ENCODE measurements at places on chromosomes 11 and 22.

DNA sequence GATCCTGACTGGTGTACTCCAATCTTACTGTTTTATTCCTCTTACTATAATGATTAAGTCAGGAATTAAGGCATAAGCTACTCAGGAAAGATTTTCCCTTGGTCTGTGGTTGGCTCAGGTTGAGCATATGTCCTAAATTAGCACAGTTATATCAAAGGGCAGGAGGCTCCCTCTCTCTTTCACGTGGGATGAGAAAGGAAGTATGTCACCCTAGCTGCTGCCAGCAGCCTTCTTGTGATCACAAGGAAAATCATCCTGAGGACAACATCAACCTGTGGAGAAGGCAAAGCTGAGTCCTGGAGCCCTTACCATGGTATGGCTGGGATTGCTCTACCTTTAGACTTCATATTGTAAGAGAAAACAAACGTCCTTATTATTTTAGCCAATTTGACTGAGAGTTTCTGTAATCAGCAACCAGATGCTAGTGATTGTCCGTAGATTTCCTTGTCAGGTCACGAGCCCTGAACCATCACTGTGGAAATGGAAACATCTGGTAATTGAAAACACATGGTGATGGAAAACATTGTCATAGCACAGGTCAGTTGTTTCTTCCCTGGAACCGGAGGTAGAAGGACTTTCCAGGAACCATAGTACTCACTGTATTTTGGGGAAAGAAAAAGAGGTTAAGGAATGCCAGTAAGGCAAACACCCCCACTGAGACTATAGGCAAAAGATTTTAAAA lies 40.6 kb upstream of the DEUP1 start:
- no peak for DNase-seq

GRCh38 chr22:28369854-28370253 lies 309.8 kb downstream of the TTC28 start:
- no peak for DNase-seq

DNA sequence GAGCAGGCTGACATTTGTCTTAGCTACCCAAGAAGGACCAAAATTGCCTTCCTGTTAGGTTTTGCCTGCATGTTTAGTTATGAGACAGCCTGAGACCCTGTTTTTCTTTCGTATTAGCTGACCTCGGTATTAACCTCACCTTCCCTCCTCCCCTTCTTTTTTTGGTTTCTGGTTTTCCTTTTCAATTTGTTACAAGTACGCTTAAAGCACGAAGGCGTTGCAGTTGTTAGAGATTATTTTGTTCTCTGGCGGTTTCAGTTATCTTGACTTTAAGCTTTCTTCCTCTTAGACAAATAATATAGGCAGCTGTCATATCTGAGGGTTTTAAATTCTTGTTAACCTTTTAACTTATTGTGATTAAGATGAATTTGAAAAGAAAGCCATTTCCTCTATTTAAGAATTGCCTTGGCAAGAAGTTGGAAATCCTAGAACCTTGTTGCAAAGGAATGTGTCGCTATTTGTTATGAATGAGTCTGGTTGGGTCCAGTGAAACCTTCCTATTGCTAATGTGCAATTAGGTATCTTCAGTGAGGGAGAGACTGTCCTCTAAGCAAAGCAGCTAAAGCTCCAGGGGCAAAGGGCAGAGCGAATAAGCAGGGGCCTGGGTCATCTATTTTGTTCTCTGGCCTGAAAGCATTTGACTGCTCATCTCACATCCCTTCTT lies 45.7 kb downstream of the PACS1 start:
- DNase-seq, result no peak

DNA sequence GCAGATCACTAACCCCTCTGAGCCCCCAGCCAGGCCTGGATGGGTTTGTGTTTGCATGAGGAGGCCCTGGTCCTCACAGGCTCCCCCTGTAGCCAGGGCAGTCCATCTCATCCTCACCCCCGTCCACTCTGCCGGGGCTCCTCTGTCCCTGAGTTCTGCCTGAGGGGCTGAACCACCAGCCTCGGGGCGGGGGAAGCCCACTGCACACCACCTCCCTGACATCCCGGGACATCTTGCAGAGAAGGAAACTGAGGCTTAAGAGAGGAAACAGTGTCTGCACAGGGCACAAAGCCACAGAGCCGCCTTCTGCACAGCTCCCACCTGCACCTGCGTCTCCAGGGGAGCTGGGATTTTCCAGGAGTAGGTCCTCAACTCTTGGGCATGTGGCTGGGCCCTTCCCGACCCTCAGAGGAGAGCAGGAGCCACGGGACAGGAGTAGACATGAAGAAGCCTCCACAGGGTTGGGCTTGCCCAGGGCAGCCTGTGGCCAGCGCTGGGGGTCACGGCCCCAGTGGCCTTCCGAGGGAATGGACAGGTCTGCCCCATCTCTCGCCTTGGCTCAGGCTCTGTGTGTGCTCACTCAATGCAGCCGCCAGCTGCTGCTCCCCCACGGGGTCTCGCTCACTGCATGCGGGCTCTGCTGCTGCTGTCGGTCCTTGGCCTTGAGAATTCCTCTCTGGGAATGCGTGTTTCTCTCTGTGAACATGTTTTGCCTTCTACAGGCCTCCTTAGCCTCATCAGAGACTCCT lies 45.4 kb upstream of the CCDC188 start:
- DNase-seq, result no peak

DNA sequence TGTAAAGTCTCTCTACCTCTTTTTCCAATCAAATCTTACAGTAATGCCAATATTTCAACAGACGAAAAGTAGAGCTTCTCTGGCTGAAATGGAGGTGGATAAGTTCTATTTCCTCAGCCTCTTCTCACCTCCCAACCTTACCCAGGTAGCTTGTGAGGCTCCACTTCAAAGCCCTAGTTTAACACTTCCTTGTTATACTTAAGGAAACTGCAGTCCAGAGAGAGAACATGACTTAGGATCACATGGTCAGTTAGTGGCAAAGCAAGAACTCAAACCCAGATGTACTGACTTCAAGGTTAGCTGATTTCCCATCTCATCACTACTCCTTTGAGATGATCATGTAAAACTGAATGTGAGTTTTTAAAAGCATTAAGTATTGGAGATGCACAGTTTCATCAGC lies 32.5 kb downstream of the PAK1 start:
- DNase-seq, result no peak

DNA sequence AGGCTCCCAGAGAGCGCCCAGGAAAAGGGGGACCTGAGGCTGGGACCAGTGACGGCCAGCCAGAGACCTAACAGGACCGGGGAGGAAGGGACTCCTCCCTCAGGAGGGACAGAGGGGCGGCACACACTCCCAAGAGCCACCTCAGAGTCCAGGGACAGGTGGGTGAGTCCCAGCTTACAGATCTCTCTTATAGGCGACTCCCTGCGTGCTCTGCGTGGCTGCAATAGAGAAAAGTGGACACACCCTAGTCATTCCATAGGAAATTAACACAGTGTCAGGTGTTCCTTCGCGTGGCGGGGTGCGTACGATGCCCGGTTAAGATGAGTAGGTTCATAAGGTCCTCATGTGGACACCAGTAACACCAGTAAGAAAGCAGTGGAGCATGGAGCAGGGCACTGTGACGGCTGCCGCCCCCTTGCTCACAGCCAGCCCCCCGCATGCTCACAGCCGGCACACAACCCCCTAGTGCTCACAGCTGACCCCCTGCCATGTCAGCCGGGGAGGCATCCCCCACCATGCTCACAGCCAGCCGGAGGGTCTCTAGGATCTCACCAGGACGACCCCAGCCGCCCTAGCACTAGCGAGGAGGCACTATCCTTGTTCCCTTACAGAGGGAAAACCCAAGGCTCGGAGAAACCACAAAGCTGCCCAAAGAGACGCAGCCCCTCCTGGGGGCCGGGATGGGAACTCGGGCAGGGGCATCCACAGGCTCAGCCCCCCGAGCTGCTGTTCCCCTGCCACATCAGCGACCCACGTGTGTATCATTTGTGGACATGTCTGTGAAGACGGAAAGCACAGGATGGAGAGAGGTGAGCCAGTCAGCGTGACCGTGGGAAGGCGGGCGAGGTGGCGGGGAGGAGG lies 426.8 kb downstream of the TBC1D22A start:
- DNase-seq, result no peak
